ENCODE measurements at places on chromosomes 7 and 10.

DNA sequence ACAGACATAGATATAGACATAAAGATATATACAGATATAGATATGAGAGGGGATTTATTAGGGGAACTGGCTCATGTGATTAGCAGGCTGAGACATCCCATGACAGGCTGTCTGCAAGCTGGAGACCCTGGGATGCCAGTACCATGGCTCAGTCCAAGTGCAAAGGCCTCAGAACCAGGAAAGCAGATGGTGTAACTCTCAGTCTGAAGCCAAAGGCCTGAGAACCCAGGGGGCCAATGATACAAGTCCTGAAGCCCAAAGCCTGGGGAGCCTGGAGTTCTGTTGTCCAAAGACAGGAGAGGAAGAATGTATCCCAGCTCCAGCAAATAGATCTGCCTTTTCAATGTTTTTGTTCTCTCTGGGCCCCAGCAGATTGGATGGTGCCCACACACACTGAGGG lies 5.5 kb downstream of the NCOA4 start:
- H3K27ac ChIP-seq: no peak overlapping the region
- DNase-seq: no peak
- H3K36me3 ChIP-seq: no peaks in the 10 kb centered on the region
- no peaks in the 10 kb centered on the region for H3K27me3 ChIP-seq

- H3K27ac ChIP-seq: no peak overlapping the region
- no peak overlapping the region for H3K4me3 ChIP-seq
- DNase-seq: no peak
- no peaks in the 10 kb centered on the region for H3K36me3 ChIP-seq
- no peaks in the 10 kb centered on the region for H3K27me3 ChIP-seq
Observed at GRCh38 chr7:121276313-121276712, 52.5 kb upstream of the WNT16 start.

DNA sequence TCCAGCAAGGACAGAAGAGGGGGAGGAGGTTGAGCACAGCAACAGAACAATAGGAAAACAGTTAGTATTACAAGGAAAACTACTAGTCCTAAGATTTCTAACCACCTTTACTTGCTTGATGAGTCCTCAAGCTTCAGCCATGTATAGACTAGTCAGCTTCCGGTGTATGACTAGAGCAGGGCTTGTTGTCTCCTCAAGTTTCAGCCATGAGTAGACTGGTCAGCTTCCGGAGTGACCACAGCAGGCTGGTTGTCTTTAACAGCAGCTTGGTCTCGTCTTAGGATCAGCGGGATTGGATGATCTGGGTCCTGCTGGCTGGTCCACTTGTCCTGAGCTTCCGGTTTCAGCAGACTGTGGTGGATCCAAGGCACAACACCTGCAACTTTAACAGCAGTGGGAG lies 10.6 kb upstream of the ZNF239 start:
- no peak overlapping the region for H3K4me3 ChIP-seq
- DNase-seq: no peak
- no peaks in the 10 kb centered on the region for H3K27me3 ChIP-seq
- H3K27ac ChIP-seq: no peak overlapping the region
- no peaks in the 10 kb centered on the region for H3K4me1 ChIP-seq

DNA sequence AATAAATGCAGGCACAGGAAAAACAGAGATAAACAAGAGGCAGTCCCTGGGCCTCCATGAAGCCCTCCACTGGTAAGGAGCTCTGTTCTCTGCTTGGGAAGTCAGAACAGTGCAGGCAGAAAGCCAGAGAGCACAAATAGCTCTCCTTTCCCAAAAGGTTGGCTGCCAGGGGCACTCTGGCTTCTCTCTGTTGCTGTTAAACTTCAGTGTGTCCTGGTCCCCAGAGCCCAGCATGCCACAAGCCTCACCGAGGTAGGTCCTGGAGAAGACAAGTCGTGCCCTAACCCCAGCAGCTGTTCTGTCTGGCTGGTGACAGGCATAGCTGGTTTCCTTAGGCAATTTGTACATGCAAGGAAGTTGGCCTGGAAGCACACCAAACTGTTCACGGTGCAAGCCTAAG lies 17.3 kb downstream of the SLC16A12 start:
- no peak overlapping the region for H3K27ac ChIP-seq
- H3K4me3 ChIP-seq: no peak overlapping the region
- no peaks in the 10 kb centered on the region for H3K4me1 ChIP-seq
- H3K36me3 ChIP-seq: no peaks in the 10 kb centered on the region
- no peaks in the 10 kb centered on the region for H3K27me3 ChIP-seq
- DNase-seq: no peak

DNA sequence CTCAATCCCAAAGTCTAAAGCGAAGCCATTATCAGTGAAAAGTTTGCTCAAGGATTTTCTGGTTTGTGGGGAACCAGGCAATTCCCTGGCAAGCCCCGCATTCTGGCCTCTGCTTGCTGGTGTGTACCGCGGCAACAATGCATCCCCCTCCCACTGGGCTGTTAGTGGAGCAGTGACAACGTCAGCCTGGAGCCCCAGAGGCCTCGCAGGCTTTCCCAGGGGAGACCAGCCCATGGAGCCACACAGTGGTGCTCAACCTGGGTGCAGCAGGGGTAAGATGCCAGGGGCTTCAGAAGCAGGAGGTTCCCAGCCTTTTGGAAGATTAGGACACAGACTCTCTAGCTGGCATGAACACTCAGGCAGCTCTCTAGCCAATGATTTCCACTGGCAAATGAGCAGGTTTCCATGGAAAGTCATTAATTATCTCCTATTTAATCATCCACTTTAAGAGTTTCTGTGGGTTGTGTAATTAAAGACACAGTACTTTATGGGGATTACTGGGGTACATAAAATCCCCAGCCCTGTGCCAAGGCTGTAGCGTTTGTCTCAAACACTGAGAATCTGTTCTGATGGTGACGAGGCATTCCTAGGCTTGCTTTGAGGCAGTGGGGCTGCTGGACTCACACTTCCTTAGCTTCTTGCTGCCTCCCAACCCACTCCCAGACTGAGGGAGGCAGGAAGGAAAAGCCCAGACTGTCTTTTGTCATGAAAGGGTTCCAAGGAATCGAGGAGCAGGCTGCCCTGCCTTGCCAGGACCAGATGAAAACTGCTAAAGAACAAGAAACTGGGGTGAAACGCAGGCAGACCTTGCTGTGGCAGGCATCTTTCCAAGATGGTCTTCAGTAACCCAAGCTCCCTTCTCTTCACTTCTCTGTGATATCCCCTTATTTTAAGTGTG lies 411.9 kb upstream of the SHH start:
- no peaks in the 10 kb centered on the region for H3K36me3 ChIP-seq
- H3K27ac ChIP-seq: no peak overlapping the region
- no peaks in the 10 kb centered on the region for H3K4me1 ChIP-seq
- H3K27me3 ChIP-seq: no peaks in the 10 kb centered on the region
- no peak for DNase-seq

GRCh38 chr7:105849122-105849855 lies 27.1 kb downstream of the ATXN7L1 start:
- peaks cover 16% of the 10 kb centered on the region for H3K4me1 ChIP-seq
- H3K36me3 ChIP-seq: no peaks in the 10 kb centered on the region
- no peak for DNase-seq
- peak overlapping the region; percentile 57 for H3K27ac ChIP-seq

- DNase-seq: no peak
- H3K36me3 ChIP-seq: no peaks in the 10 kb centered on the region
- H3K27ac ChIP-seq: no peak overlapping the region
- H3K4me3 ChIP-seq: no peak overlapping the region
- no peaks in the 10 kb centered on the region for H3K4me1 ChIP-seq
Observed at GRCh38 chr10:32065856-32066255, 9.6 kb upstream of the KIF5B start.

DNA sequence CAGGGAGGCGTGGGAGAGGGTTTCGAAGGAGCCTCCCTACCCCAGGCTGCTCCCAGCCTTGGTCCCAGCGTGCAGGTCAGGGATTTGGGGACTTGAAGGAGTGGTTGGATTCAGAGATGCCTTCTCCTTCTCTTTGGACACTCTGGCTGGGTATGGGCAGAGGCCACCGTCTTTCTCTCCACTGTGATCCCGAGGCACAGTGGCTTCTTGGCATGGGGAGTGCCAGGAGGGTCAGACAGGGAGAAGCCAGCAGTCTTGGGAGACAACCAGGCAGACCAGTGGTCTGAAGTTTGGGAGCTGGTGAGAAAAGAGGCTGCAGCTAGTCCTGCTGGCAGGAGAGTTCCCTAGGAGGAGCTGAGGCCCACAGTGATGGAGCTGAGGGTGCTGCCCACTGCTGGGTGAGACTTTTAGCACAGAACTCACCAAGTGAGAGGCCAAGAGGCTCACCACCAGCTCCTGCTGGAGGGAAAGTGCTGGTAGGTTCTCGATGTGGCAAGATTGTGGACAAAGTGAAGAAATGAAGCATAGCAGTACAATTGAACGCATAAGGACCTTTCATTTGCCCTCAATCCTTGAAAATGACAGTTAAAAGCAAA lies 35.2 kb upstream of the WDFY4 start:
- H3K4me1 ChIP-seq: peaks cover 17% of the 10 kb centered on the region
- H3K36me3 ChIP-seq: no peaks in the 10 kb centered on the region
- no peak overlapping the region for H3K4me3 ChIP-seq
- no peak overlapping the region for H3K27ac ChIP-seq
- DNase-seq: no peak

DNA sequence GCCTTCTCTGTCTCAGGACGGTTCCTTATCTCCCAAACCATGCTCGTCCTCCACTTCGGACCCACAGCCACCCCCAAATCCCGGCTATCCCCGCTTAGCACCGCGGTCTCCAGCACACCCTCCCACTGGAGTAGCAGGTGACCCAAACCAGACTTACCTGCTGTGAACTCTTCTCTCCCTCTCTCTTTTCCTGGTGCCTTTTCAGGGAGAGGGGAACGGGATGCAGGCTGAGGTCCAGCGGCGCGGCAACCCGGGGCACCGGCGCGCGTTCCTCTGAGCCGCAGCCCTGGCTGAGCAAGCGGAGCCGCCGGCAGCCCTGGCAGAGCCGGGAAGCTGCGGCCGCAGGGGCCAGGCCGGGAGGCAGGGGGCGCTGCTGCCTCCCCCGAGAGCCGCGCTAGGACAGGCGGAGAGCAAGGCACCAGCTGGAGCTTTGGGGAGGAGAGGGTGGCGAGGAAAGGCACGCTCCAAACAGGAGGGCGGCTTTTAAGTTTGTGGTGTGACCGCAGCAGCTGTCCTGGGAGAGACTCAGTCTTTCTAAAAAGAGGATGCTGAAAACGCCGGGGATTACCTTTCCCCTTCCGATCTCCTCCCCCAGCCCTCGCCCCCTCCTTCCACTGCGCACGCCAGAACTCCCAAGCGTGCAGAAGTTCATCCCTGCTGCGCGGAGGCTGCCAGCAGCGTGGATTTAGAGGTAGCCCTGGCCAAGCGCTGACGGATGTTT lies at the start of gene SEMA3D:
SEMA3D (minus strand) TSS at position 536 of the 721 bp plus-strand sequence. CDS start 65,165 bp downstream, outside the sequence.
- no peaks in the 10 kb centered on the region for H3K27me3 ChIP-seq
- peak within 1 kb of the TSS; percentile 79 for H3K4me3 ChIP-seq
- peaks cover 4% of the 10 kb centered on the region for H3K4me1 ChIP-seq
- H3K27ac ChIP-seq: peak within 1 kb of the TSS; percentile 85

- no peaks in the 10 kb centered on the region for H3K27me3 ChIP-seq
- H3K27ac ChIP-seq: no peak overlapping the region
- no peak for DNase-seq
- no peaks in the 10 kb centered on the region for H3K4me1 ChIP-seq
- H3K4me3 ChIP-seq: no peak overlapping the region
Observed at GRCh38 chr7:114519240-114519639, 104.6 kb downstream of the FOXP2 start.

- no peak overlapping the region for H3K27ac ChIP-seq
- no peaks in the 10 kb centered on the region for H3K4me1 ChIP-seq
- DNase-seq: no peak
- H3K36me3 ChIP-seq: no peaks in the 10 kb centered on the region
Observed at GRCh38 chr7:156002362-156003066, 190.3 kb upstream of the SHH start.

DNA sequence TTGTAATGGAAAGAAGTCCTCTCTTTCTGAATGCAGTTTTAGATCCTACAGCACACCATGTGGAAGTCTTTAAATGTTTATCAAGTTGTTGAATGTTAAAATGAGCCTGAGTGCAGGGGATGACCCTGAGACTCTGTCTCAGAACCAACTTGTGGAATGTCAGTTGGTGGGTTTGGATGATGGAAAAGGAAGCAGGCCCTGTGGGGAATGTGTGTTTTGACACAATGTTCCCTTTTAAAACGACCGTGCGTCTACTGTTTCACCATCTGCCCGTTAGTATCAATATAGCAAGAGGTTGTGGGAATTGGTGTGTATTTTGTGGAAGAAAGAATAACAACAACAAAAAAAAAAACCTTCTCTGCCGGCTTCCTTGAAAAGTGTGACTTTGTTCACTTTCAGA lies 8.3 kb downstream of the DYNC1I1 start:
- no peaks in the 10 kb centered on the region for H3K27me3 ChIP-seq
- H3K4me3 ChIP-seq: no peak overlapping the region
- no peak for DNase-seq
- no peak overlapping the region for H3K27ac ChIP-seq

GRCh38 chr10:9814285-9814864 lies 1203.3 kb upstream of the CELF2 start:
- H3K4me1 ChIP-seq: no peaks in the 10 kb centered on the region
- no peaks in the 10 kb centered on the region for H3K27me3 ChIP-seq
- no peak overlapping the region for H3K4me3 ChIP-seq
- no peak overlapping the region for H3K27ac ChIP-seq
- DNase-seq: no peak

Data from spleen (tissue), 13 donors.